NCI-H510A (cell line): ENCODE measurements at places on chromosomes 4 and X.
A peak's percentile ranks its signal among the peaks of the same experiment; 100 is the strongest.

DNA sequence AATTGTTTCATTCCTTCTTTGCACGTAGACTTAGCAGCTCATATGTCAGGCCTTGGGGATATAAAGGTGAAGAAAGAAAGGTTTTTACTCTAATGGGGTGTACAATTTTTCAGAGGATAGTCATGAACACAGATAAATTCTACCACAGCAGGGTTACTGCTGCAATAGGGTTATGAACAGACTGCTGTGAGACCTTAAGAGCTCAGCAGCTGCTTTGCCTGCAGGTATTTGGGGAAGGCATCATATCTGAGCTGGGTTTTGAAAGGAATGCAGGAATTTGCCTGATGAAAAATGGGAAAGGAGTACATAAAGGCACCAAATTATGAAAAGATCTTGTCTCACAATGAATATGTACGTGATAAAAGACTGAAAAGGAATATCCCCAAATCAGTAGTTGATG lies 128.9 kb downstream of the CEP135 start:
- DNase-seq = no peak

GRCh38 chr4:155495572-155496293 lies 119.0 kb upstream of the MAP9 start:
- DNase-seq = no peak

- peak; percentile 10 for DNase-seq
These were observed 82.4 kb downstream of the HTRA3 start for GRCh38 chr4:8351931-8352367.

DNA sequence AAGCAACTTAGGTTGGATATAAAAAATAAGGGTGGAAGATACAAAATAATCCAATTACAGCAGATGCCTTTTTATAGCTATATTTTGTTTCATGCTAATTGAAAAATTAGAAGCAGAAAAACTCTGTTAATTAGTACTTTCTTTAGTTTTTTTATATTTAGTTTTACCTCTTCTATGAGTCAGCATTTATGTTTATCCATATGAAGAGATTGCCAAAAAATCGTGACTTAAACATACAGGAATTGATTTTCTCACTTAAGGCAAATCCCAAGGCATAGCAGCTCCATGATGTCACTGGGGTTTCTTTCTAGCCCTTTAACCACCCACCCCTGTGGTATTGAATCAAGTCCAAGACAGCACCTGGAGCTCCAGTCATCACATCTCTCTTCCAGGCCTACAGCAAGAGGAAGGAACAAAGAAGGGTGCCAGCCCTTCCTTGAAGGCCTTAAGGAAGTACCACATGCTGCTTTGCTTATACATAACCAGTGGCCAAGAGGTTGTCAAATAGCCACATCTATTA lies 365.8 kb upstream of the TENM3 start:
- no peak for DNase-seq

DNA sequence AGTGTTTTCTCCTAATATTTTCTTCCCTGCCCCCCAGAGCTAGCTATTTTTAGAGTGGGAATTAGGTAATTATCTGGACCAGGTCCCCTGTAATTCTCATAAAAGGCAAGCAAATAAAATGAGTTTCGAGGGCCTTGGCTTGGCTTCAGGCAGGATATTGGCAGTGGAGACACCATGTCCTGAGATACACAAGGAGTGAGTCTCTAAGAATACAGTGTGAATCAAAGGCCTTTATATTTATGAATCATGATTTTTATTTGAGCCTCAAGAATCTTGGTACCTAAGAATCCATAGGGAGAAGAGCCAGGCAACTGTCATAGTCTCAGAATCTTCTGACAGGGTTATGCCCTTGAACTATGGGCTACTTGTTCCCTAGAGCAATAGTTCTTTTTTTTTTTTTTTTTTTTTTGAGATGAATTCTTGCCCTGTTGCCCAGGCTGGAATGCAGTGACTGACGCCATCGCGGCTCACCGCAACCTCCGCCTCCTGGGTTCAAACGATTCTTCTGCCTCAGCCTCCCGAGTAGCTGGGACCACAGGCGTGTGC lies 205.4 kb downstream of the LDB2 start:
- no peak for DNase-seq

DNA sequence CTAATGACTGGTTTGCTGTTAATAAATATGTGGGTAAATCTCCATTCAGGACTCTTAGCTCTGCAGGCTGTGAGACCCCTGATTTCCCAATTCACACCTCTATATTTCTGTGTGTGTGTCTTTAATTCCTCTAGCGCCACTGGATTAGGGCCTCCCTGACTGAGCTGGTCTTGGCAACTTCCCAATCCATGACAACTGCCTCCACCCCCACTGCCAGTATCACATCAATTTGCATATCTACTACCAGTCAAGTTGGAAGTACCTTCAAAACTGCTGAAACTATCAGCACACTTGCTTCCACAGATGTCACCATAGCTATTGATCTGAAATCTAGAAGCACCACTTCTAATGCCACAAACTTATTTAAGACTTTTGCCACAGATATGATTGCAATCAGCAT lies 27.6 kb downstream of the OPRPN start:
- no peak for DNase-seq

- DNase-seq = no peak
These were observed 25.7 kb upstream of the CSF2RA start for GRCh38 chrX:1242891-1243402.

DNA sequence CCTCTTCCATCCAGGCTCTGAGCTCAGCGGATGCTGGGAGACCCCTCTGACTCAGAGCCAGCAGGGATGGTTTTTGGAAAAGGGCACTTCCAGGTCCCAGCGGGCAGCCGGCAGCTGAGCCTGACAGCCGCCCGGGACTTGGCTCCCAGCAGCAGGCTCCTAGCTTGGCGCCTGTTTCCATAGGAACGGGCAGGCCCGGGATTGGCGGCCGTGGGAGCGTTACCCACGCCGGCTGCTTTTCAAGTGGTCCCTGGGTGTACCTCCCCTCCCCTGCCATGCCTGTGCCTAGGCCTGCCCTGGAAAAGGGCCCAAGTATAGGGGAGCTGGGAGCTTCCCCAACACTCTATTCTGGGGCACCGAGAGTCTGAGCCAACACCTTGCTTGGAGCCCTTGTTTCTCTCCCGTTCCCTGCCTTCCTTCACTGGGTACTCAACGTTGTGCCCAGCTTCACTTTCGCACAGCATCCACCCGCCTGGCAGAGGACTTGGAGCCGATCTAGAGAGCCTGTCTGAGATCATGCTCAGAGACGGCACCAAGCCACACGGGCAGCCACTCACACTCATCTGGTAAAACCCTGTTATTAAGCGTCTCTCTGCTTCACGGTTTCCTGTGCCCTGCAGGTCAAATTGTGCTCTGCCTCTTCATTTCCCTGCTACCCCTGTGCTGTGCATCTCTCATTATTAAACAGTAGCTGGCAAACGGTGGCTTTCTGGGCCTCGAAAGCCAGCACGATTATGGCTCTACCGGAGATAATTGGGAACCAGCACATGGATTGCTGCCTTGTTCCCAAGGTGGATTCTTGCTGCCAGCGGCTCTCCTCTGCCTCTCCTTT lies 521.5 kb downstream of the BCOR start:
- DNase-seq = peak; percentile 12

DNA sequence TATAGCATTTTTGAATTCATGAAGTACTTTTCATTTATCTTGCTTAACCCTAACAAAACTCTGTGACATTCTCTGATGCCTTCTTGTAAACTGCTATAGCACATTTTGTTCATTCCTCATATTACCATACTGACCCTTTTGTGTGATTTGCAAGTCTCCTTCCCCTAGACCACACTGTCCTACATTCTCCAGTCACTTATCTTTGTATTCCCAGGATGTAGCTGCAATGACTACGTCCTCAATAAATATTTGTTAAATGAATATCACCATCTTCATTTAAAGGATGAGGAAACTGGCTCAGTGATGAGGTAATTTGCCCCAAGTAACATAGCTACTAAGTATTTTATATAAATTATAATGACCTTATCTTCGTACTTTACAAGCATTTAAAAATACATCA lies 11.9 kb downstream of the HUWE1 start:
- no peak for DNase-seq

- DNase-seq = no peak
These were observed 207.7 kb upstream of the HDX start for GRCh38 chrX:84709987-84710386.

DNA sequence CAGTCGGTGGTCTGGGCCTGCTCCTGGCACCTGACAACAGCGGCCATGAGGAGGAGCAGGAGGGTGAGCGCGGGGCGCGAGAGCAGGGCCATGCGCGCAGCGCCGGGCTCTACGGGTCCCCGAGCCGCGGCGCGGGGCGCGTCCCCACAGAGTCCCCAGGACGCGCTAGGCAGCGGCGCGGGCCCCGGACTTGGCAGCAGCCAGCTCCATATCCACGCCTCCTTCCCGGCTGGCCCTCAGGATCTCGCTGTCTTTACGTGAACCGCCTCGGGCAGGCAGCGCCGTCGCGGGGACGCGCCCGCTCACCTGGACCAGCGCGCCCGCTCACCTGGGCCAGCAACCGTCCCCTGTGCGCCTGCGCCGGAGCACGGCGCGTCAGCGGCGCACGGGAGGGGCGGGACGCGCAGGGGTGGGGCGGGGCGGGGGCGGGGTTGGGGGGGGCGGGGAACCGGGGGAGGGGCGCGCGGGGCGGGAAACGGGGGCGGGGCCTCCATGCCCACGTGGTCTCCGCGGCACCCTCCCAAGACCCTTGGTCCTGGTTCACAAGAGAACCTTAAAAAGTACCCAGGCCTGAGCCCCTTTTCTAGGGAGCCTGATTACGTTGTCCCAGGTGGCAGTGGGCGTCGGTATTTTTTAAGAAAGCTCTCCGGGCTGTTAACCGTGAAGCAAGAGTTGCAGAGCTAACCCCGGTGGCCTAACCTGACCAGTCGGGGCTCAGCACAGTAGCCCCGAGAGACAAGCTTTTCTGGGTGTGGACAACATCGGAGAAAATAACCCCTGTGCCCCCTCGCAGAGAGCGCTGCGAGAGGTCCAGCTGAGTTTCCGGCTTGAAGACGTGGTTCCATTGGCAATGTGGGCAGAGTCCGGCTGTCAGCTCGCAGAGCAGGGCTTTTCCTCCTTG lies at the start of gene PLA2G12A:
PLA2G12A (minus strand) TSS at position 353 of the 901 bp plus-strand sequence; CDS start at position 92, 261 bp downstream.
- peak; percentile 64 for DNase-seq

- DNase-seq = no peak
These were observed 55.8 kb downstream of the C4orf50 start for GRCh38 chr4:5962416-5962815.

DNA sequence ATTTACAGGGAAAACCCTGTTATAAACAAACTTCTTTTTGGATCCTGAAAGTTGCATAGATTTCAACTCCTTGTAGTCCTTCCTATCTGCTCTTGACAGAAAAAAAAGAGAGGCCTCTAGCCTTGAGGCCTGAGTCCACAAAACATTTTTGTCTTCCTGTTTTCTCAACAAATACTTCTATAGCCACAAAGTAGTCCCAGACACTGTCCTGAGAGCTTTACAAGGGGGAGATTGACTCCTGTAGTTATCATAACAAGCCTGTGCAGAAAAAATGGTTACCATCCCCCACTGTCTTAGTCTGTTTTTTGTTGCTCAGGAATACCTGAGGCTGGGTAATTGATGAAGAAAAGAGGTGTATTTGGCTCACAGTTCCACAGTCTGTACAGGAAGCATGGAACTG lies 35.2 kb downstream of the PCDH7 start:
- no peak for DNase-seq

- no peak for DNase-seq
These were observed 32.5 kb downstream of the FTHL17 start for GRCh38 chrX:31039327-31039711.

DNA sequence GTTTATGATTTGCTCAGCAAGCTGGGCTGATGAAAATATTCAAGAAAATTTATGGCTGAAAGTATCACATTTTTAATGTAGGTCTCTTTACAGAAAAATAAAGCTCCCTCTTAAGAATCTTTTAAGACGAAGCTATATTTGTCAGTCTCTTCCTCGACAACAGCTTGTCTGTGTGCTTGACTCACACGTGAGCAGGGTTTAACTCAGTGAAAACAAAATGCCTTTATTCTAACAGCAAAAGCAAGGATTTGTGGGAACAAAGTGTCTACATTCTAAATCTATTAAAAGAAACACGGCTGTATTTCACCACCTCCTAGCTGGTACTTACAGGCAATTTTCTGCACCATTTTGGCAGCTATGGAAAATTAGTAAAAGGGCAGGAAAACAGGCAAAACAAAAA lies 75.5 kb downstream of the NYX start:
- DNase-seq = no peak

DNA sequence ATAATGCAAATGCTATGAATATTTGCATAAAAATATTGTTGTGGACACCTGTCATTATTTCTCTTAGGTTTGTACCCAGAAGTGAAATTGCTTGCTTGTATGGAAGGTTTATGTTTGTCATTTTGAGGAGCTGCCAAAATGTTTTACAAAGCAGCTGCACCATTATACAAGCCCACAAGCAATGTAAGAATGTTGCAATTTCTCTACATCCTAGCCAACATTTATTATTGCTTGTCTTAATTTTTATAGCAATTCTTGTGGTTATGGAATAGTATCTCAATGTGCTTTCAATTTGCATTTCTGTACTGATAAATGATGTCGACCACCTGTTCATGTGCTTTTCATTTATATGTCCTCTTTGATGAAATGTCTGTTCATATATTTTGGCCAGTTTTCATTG lies 18.7 kb upstream of the RBMX start:
- no peak for DNase-seq

DNA sequence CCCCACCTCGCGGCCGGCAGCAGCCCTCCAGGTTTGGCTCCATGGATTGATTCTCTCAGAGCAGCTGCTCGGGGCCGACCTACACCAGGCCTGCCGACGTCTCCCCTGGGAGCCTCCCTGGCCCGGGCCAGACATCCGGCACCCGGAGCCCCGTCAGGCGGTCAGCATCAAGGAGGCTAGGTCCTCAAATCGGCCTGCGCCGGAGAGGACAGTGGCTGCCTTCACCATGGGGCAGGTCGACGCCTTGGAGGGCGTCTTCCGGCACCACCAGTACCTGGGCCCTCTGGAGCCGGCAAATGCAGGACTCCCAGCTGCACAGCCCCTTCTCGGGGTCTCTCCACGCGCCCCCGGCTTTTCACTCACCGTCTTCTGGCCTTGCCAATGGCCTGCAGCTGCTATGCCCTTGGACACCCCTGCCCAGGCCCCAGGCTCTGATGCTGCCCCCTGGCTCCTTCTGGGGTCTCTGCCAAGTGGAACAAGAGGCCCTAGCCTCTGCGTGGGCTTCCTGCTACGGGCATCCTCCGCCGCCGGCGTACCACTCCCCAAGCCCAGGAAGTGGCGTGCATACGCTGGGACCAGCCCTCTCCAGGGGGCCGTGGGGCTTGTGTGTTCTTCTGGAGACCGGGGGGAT lies 341.8 kb downstream of the MAGEB5 start:
- DNase-seq = peak; percentile 8

DNA sequence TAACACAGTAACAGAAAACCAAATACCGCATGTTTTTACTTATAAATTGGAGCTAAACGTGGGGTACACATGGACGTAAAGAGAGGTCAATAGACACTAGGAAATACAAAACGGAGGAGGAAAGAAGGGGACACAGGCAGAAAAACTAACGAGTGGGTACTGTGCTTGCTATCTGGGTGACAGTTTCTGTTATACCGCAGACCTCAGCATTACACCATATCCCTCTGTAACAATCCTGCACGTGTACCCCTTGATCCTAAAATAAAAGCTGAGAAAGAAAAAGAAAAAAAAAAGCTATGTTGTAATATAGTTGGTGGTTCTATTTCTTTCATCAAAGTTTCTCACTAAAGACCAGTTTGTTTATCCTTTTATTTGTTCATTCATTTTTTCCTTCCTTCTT lies 47.9 kb upstream of the UNC5C start:
- DNase-seq = no peak

GRCh38 chr4:13478707-13479106 lies 5.4 kb downstream of the RAB28 start:
- no peak for DNase-seq
